NCI-H1048 (cell line): ENCODE measurements at places on chromosomes 16 and 17.

DNA sequence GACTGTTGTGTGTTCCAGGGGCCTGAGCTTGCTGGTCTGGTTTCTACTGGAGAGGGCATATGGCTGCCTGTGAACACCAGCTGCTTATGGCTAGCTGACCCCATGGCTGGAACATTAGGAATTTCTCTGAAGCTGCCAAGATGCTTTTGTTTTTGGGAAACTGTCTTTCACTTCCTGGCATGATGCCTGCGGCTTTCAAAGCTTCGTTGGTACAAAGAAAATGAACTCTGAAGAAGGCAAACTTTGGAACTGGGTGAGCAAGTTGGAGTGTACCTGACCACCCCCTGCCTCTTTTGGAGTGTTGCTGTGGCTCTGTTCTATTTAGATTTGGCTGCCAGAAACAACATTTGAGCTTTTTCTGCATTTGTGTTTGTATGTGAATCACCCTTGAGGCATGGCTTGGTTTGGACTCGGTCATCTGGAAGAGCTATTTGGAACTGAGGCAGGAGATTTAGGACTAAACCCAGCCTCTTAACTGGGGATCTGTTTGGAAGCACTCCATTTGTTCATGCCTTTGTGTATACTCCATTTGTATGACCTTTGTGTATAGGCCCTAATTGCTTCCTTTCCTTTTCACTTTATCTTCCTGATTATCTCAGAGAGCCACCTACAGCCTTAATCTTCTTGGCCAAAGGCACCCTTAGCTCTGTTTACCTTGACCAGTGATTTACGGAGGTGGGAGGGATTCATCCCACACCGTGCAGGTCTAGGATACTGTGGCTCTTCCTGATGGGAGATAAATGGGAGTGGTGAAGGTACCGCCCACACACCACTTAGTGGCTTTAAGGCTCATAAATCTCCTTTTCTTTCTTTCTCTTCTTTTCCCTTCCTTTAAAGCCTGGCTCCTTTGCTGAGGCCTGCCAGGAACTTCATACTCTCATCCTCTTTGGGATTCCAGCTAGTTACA lies 7.3 kb upstream of the CPHXL start:
- no peak for DNase-seq

- no peak for DNase-seq
Observed at GRCh38 chr17:76466775-76467130, 650 bp upstream of the AANAT start.

- no peak for DNase-seq
Observed at GRCh38 chr17:74857191-74857590, 2.5 kb downstream of the GRIN2C start.

- no peak for DNase-seq
Observed at GRCh38 chr17:14038206-14038605, 31.1 kb upstream of the COX10 start.
